Hypothalamus (tissue), 51 donors: ENCODE measurements at places on chromosomes 13 and 19.
A peak's percentile ranks its signal among the peaks of the same experiment; 100 is the strongest.

DNA sequence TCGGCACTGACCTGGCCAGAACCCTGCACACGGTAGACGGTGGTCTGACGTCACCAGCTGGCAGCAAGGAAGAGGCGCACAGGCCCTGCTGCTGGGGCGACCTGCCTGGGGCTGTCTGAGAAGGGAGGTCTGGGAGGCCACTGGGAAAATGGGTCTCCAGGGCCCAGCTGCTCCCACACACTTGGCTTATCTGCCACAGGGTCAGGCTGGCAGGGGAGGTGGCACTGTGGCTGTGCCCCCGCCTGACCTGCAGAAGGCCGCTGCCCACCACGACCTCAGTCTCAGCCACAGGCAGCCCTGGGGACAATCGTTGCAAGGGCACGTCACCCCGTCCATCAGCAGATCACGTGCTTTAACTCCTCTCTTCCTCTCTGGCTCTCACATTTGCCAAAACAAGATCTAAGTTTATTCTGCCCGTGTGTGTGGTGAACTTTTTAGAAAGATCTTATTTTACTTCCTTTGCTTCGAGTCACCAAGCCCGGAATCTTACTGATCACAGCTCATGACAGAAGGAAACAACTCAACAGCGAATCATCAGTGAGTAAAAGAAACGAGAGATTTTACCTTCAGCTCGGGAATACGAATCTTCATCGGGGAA, 45.2 kb upstream of the RANBP3 start:
- no peak for DNase-seq

DNA sequence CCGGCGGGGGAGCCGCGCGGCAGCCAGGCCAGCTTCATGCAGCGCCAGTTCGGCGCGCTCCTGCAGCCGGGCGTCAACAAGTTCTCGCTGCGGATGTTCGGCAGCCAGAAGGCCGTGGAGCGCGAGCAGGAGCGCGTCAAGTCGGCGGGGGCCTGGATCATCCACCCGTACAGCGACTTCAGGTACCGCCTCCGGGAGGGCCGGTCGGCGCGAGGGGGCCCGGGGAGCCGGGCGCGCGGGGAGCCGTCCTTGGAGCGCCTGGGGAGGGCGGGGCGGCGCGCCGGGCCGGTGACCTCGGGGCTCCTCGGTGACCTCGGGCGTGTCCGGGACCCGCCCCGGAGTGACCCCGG, 690 bp downstream of the HCN2 start:
- no peak for DNase-seq

GRCh38 chr13:57056601-57057180, 84.0 kb upstream of the PRR20A start:
- no peak for DNase-seq

GRCh38 chr13:23856008-23856750, 33.0 kb downstream of the MIPEP start:
- no peak for DNase-seq

DNA sequence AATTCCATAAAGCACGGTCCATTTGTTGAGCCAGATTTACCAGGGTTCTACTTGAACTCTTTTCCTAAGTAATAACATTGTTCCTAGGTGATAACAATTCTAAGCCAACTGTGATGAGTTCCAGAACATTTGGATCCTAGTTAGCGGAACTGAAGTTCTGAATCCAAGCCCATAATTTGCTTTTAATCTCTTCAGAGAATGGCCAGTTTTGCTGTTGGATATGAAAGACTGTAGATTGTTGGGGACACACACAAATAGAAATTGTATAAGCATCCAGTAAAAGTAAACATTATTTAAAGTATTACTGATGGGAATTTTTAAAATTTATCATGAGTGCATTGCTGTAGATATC, 27.3 kb upstream of the STARD13 start:
- DNase-seq = no peak

GRCh38 chr19:16615808-16616207, 12.2 kb downstream of the MED26 start:
- DNase-seq = no peak

DNA sequence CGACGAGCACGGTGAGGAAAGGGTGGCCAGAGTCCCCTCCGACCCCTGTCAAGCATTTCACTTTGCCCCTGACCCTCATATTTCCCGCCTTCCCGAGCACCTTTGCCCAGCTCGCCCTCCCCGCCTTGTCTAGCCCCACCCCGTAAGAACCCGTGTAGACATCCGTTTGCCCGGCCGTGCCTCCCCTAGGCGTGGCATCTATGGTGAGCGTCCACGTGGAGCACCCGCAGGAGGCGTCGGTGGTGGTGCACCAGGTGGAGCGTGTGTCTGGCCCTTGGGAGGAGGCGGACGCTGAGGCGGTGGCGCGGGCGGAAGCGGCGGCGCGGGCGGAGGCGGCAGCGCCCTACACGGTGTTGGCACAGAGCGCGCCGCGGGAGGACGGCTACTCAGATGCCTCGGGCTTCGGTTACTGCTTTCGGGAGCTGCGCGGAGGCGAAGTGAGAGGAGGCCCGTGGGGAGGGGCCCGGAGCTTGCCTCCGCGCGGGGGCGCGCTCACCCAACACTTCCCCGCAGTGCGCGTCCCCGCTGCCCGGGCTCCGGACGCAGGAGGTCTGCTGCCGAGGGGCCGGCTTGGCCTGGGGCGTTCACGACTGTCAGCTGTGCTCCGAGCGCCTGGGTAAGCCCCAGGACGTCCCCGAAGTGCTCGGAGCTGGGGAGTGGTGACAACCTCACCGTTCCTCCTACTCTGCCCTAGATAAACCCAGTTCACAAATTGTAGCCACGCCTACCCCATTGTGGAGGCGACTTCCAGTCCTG, 4.2 kb downstream of the LTBP4 start:
- peak; percentile 30 for DNase-seq

- DNase-seq = no peak
Observed at GRCh38 chr19:18438331-18439024, 545 bp upstream of the ISYNA1 start.

DNA sequence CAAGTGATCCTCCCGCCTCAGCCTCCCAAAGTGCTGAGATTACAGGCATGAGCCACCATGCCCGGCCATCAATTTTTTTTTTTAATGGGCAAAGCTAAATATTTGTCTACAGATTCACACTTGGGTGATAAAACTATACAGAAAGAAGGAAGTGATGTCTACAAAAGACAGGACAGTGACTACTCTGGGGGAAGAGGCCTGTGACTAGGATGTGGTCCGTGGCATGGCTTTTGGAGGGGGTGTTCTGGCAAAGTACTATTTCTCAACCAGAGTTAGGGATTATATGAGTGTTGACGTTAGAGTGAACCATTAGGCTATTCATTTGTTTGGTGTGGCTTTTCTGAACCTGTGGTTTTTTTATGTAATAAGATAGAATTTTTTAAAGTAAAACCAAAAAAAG, 42.7 kb downstream of the INSR start:
- no peak for DNase-seq

DNA sequence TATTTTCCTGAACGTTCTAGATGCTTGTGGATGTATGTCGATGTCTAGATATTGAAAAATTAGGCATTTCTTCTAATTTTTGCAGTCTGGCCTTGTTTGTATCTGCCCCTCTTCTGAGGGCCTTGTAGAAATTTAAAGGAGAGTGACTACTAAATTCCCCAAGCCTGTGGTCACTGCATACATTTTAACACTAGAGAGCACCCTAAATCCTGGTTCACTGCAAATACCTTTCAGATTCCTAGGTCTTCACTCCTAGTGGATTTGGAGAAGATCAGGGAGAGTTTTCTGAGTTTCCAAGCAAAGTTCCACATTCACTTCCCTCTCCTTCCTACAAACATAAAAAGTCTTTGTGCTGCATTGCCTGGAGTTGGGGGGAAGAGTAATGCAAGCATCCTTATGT, 1272.5 kb downstream of the OLFM4 start:
- DNase-seq = no peak

GRCh38 chr19:11023016-11023415, 62.2 kb downstream of the SMARCA4 start:
- no peak for DNase-seq

GRCh38 chr19:6218491-6219146, 61.2 kb downstream of the MLLT1 start:
- peak; percentile 54 for DNase-seq

GRCh38 chr13:22915442-22916082, 265.2 kb upstream of the SGCG start:
- DNase-seq = no peak

DNA sequence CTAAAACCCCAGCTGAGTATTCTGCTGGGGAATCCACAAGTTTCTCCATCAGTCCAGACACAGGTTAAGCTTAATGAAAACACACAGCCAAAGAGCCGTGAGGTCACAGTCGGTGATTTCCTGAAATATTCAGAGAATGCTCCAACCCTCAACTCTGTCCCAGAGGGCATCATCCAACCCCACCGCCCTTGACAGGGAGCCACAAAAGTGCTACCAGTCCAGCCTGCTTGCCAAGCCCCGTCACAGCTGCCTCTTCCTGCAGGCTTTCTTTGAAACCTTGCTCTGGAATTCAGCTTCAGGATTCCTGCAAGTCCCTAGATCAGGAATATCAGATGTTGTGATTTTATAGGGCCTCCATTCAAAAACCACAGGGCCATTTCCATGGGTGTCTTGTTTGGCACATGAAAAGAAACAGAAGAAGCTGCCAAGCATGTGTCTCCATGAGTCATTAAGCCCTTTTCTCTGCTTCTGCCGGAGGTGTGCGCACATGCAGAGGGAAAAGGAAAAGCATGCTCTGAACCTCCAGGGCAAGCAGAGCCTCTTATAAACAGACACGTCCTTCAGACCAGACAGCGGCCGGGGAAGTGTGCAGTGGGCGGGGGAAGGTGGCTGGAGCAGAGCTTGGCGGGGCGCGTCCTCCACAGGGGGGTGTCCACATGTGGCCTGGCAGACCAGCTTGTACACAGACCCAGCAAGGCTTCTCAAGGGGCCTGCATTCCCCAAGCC, 164.7 kb downstream of the KATNAL1 start:
- no peak for DNase-seq

- no peak for DNase-seq
Observed at GRCh38 chr19:34220472-34221063, 33.8 kb upstream of the GARRE1 start.

- no peak for DNase-seq
Observed at GRCh38 chr13:71576571-71576970, 290.4 kb downstream of the DACH1 start.

DNA sequence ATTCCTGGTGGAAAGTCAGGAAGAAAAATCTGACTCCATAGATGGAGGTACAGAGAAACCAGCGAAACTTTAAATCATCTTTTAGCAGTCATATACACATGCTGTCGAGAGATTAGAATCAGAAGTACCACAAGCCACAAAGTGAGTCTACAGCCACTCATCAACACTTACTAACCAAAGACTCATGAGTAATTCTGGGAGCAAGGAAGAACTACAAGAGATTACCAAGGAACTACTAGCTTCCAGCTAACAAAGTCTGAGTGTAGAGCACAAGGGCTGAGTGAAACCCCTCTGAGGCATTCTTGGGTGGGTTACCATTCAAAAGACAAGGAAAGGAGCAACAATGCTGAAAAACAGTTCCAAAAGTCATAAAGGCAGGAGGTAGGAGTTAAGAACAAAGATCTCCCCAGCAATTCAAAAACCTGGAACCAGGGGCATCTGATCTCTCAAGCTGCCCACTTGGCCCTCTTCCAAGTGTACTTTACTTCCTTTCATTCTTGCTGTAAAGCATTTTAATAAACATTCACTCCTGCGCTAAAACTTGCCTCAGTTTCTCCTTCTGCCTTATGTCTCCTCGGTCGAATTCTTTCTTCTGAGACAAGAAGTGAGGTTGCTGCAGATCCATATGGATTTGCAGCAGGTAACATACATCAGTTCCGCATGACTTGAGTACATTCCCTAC, 13.0 kb downstream of the RBM26 start:
- DNase-seq = no peak

- DNase-seq = no peak
Observed at GRCh38 chr13:21688056-21688455, 17.2 kb downstream of the FGF9 start.

GRCh38 chr13:84466461-84466860, 584.2 kb upstream of the SLITRK1 start:
- no peak for DNase-seq

- no peak for DNase-seq
Observed at GRCh38 chr19:40801426-40802299, 2.7 kb downstream of the EGLN2 start.

- DNase-seq = no peak
Observed at GRCh38 chr19:5106971-5107370, 138.1 kb downstream of the KDM4B start.

DNA sequence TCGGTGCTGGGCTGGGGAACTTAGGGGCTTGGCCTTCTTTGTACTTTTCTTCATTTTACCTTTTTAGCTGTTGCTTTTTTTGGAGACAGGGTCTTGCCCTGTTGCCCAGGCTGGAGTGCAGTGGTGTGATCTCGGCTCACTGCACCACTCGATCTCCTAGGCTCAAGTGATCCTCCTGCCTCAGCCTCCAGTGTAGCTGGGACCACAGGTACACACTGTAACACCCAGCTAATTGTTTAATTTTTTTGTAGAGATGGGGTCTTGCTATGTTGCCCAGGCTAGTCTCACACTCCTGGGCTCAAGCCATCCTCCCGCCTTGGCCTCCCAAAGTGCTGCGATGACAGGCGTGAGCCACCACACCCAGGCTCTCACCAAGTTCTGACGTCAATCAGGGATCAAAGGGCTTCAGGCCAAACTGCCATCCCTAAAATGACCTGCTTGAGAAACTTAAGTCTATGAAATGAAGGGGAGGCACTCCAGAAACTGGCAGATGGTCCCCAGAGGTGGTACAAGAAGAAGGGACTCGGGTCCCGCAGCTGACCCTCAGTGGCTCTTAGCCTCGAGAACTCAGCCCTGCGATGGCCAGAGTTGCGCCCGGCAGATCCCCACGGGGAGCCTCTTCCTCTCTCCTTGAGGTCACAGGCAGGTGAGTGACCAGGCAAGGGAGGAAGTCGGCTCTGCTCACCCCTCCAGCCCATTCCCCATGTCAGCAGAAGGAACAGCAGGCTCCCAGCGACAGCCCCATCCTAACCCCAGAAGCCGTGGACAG, 61.7 kb downstream of the GNG7 start:
- no peak for DNase-seq

- peak; percentile 33 for DNase-seq
Observed at GRCh38 chr13:113904411-113904810, 40.5 kb upstream of the GAS6 start.

GRCh38 chr19:29294343-29294811, 81.4 kb upstream of the UQCRFS1 start:
- DNase-seq = no peak
